Amniotic stem cell (primary cell): ENCODE measurements at places on chromosomes 12 and 14.

GRCh38 chr12:14454098-14454907 lies 88.8 kb downstream of the ATF7IP start:
- DNase-seq: no peak

DNA sequence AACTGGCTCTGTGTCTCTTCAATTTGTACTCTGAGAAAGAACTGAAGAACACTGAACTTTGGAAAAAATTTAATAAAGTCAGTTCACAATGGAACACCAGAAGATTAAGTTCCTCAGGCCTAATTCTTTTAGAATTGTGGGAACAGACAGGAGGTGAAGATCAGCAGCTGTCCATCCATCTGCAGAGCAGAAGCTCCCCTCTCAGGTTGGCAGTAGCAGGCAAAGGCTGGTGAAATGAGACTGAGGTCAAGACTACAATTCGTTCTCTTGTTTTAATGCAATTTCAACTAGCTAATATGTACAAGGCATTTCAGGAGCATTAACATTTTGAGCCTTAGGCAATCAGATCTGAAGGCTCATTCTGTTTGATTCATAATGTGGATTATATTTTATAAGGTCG lies 10.3 kb upstream of the TRHDE start:
- no peak for DNase-seq

DNA sequence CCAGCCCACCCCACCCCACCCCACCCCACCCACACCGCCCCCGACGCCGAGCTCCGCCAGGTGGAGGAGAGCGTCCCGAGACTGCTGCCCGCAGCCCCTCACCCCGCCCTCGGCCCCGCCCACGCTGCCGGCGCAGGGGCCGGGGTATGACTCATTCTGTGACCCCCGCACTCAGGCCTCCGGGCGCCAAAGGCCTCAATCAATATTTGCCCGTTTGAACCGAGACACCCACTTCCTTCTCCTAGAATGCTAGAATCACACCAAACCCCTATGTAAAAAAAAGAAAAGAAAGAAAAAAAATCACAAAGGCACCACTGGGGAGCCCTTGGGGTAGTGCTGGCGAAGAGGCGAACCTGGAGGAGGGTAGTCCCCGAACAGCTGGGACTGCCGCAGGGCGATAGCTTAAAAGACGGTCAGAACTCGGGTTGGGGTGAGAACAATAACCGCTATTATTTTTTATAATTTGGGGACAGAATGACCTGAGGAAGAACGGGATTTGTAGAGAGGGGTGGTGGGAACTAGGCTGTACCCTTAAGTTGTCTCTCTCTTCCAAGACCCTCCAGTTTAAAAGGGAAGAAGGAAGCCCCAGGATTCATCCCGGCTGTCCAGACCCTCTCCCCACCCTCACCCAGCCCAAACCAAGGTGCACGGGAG lies 894 bp downstream of the KRT8 start:
- DNase-seq: no peak

DNA sequence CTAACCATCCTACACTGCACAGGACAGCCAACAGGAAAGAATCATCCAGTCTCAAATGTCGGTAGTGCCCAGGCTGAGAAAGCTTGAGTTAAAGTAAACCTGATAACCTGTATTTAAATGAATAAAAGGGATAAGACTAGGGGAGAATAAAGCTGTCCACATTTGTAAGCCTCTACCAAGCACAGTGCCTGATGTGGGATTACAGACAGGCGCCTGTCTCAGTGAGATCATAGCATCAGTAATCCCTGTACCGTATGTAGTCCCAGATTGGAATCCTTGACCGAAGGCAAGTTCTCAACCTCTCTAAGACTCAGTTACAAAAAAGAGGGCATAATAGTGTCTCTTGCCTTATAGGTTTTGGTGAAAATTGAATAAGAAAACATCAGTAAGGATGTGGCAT lies 59.9 kb downstream of the BICD1 start:
- no peak for DNase-seq

DNA sequence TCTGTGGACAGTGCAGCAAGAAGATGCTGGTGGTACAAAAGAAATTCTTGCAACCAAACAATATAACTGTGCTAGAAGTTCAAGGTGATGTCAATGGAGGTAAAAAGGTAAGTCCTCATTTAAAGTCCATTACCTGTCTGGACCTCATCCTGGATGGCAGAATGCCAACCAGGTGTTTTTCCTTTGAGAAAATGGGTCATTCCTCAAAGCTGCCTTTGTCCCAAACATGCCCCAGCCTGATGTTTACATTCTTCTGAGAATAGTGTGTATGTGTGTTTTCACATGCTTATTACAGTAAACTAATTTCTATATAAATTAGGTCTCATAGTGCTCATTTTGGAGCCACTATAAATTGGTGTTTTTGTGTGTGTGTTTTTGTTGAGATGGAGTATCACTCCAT lies 24.9 kb downstream of the ACTR6 start:
- DNase-seq: no peak

- no peak for DNase-seq
Observed at GRCh38 chr14:104793703-104793959, 1.9 kb downstream of the AKT1 start.

- DNase-seq: no peak
Observed at GRCh38 chr12:14216405-14217294, 148.8 kb upstream of the ATF7IP start.

DNA sequence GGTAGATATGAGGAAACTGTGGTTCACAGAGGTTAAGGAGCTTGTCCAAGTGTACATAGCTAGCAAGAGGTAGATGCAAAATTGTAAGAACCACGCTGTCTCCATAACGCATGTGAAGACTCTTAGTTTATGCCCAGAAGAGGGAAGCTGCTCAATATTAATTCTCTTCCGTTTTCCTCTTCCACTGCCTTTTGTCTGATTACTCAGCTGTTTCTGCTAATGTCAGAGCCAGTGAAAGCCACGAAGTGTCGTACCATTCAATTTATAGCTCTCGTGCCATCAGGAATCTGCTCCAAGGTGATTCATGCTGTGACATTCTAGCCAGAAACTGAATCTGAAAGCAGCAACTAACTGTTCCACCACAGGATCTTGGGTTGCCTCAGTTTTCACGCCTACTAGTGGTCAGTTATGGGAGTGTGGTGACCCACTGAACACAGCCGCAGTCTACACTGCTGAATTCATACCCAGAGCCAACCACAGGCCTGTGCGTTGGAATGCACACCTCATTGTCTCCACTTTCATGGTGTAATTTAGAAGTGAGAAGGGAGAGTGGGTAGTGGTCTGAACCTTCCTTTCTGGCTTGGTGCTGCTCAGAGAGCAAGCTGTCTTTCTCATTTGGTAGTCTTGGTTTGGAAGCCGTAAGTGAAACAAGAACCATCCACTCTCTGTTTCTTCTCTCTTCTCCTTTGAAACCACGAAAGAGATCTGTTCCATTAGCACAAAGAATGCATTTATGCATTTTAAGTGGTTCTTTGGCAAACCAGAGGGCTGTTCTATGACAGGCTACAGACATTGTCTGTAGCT lies 74.2 kb upstream of the NAP1L1 start:
- DNase-seq: peak; percentile 46

DNA sequence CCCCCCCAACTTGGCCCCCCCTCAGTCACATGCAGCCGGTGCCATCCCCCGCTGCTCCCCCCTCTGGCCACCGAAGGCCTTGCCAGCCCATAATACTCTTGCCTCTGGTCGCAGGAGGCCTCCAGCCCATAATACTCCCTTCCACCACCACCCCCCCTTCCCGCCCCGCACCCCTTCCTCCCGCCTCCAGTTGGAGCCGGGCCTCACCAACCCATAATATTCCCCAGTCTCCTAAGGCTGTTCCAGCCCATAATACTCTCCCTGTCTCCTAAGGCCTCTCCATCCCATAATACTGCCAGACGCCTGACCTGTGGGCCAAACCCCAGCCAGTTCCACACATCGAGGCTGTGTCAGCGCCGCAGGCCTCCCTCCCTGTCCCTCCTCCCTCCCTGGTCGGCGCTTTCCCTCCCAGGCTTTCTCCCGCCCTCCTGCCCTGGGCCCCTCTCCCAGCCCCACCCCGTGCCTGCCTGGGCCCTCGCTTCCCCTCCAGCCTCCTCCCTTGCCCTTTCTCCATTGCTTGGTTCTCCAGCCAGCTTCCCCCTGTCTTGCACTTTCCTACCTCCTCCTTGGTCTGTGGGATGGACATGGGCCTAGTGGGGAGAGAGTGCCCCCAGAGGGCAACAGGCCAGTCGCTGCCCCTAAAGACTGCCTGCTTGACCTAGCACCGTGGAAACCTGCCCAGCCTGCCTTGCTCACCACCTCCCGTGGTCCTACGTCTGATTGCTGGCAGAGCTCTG lies 6.8 kb upstream of the CHD4 start:
- DNase-seq: peak; percentile 79

- DNase-seq: no peak
Observed at GRCh38 chr14:55938249-55938791, 179.9 kb upstream of the PELI2 start.

GRCh38 chr12:8664228-8664913 lies 1.7 kb upstream of the MFAP5 start:
- DNase-seq: no peak

- no peak for DNase-seq
Observed at GRCh38 chr12:100920493-100920892, 125.9 kb downstream of the ANO4 start.

GRCh38 chr14:64725261-64725815 lies 21.1 kb downstream of the PLEKHG3 start:
- DNase-seq: no peak

DNA sequence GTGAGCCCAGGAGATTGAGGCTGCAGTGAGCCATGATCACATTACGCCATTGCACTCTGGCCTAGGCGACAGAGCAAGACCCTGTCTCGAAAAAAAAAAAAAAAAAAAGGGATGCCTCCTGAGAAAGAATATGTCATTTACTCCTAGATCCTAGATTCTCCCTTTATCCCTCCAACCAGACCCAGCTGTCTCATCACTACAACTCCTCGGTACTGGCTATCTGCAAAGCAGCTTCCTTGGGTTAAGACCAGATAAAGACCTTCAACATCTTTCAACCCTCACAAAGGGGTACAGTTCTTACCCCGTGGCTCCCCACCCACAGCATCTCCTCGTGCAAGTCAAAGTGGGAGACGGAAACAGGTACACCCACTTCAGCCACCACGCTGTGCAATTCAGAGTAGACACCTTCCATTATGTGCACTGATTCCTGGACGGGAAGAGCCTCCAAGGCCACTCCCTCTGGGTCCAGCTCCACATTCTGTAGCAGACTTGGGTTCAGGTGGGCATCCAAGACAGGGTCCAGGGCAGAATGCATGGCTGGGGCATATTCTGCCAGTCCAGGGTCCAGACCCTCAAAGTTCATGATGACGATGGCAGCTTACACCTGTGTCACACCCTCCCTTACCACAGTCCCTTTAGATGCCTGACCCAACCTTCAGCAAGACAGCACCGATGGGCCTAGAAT lies 1.1 kb downstream of the PAN2 start:
- DNase-seq: no peak
